ENCODE measurements at places on chromosomes 4 and X. TPM values are rescaled to one million over a fixed set of nuclear protein-coding genes. Genes with fewer than 3 reads are reported as not detected.

GRCh38 chr4:46874811-46875210 lies 34.2 kb downstream of the COX7B2 start:
- DNase-seq: no peak

The SOX3 gene
- not detected for total RNA-seq

DNA sequence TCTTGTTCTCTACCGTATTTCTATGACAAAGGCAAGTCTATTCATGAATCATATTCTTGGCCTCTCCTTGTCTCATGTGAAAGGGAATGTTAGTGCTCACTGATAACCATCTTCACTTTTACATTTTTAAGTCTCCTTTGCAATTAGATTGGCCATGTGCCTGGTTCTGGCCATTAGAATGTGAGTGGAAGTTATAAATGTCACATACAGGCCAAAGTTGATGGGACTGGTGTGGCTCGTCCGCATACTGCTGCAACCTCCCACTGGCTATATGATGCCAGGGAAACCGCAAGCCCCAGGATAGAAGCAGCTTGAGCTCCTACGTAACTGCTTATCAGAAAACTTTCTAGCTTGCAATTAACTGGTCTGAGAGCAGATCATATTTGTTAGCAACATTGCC lies 86.1 kb downstream of the MAGEC1 start:
- no peak for DNase-seq

DNA sequence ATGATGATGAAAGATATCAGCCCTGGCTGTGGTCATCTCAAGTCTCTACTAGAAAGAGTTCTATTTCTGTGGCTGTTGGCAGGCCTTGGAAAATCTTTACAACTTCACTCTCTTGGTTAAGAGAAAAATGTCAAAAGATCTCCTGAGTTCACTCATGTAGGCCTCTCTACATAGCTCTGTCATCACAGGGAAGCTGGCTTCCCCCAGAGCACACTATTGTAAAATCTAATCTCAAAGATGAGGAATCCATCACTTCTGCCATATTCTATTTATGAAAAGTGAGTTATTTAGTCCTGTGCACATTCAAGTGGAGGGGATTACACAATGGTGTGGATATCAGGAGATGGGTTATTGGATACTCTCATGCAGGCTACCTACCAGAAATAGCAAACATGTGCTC lies 388.4 kb upstream of the HS3ST1 start:
- DNase-seq: no peak

- DNase-seq: no peak
These were observed 92.6 kb downstream of the SHROOM3 start for GRCh38 chr4:76527666-76528065.

GRCh38 chrX:76454456-76454927 lies 27.0 kb downstream of the MAGEE1 start:
- peak; percentile 18 for DNase-seq

The RIBC1 gene
- 1.6 TPM for total RNA-seq

DNA sequence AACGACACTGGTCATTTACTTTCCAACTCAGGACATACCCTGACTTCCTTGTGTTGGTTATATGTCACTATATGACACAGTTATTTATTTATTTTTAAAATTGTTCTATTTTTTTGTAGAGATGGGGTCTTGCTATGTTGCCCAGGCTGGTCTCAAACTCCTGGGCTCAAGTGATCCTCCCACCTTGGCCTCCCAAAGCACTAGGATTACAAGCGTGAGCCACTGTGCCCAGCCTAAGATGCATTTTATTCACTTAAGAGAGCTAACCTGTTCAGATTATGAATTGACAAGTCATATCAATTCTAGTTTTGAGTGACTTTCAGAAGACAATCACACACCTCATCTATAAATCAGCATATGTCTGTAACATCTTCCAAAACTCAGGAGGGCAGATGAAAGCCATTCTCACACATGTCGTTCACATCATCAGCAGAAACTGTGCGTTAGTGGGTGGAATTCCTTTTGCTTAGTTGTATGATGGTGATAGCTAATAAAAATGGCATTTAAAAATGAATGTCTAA lies 9.4 kb upstream of the RHOH start:
- DNase-seq: no peak

GRCh38 chrX:39840133-39840532 lies 257.6 kb downstream of the BCOR start:
- no peak for DNase-seq

The ATP11C gene
- 11.0 TPM for total RNA-seq

DNA sequence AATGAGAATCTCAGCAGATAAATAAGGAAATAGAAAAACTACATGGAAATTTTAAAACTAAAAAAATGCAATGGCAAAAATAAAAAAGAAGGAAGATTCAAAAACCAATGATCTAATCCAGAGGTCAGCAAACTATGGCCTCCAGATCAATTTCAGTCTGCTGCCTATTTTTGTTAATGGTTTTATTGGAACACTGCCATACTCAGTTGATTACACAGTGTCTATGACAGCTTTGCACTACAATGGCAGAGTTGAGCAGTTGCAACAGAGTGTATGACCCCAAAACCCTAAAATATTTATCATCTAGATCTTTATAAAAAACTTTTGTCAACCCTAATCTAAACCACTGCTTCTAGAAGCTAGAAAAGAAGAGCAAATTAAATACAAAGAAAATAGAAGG lies 170.3 kb downstream of the RAB28 start:
- DNase-seq: no peak

GRCh38 chr4:1855333-1856070 lies 454 bp downstream of the LETM1 start:
- DNase-seq: no peak

The GCNA gene
- total RNA-seq: 2.4 TPM

The MED28 gene
- 4.3 TPM for total RNA-seq

- DNase-seq: peak; percentile 63
These were observed at the start of gene PRPS2 for GRCh38 chrX:12791257-12792228. TSS of gene PRPS2 (plus strand) at chrX:12791412. CDS start at chrX:12791498, 86 bp downstream.

- DNase-seq: peak; percentile 34
These were observed 829 bp downstream of the ELOVL6 start for GRCh38 chr4:110197529-110198042.

The CLIC2 gene
- total RNA-seq: 14.6 TPM

GRCh38 chr4:7326306-7326692 lies 108.4 kb downstream of the PSAPL1 start:
- no peak for DNase-seq

The NDUFA1 gene
- total RNA-seq: 71.4 TPM

DNA sequence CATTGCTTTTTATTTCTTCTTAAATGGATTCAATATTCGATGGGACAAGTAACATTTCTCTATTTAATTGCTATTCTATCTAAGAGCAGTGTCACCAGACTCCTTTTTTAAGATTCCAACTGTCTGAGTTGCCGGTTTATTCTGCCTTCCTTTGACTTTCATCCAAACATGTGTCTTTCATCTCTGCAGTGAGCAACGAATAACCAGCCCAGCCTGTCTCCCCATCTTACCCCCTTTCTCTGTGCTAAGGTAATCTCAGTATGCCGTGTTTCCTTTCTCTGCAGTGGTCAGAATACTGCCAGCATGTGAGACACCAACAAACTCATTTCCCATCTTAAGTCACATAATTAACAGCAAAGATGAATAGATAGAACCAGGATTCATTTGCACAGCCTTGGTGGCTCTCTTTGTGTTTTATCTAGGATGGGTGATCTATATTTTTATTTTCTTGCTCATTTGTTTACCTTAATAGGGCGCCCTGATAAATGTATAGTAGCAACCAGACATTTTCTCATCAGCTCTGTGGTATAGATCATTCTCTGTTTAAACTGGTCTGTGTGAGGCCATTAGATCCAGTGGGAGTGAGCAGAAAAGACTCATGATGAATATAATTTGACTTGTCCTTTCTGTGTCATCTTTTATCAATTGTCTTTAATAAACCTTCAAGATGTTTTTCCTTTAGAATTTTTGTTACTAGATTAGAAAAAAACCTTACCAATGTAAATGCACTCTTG lies 394.8 kb upstream of the IGFBP7 start:
- no peak for DNase-seq

The TLR6 gene
- total RNA-seq: 4.0 TPM

DNA sequence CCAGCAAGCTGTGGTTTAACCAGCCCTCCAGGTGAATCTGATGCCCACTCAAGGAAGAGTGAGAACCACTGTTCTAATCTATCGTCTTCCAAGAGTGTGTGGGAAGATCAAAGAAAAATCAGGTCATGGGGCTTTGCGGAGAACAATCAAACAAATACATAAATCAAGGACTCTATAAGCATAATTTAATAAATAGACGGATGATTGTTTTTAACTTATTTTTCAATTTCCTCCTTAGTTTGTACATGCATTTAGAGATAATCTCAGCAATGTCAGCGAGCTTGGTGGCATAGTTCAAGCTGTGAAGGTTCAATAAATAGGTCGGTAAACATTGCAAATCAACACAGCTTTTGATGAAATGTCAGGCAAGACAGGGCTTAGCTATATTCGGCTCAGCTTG lies 84.9 kb downstream of the DMD start:
- no peak for DNase-seq

- no peak for DNase-seq
These were observed 1.6 kb downstream of the UGT2A3 start for GRCh38 chr4:68950033-68950432.

DNA sequence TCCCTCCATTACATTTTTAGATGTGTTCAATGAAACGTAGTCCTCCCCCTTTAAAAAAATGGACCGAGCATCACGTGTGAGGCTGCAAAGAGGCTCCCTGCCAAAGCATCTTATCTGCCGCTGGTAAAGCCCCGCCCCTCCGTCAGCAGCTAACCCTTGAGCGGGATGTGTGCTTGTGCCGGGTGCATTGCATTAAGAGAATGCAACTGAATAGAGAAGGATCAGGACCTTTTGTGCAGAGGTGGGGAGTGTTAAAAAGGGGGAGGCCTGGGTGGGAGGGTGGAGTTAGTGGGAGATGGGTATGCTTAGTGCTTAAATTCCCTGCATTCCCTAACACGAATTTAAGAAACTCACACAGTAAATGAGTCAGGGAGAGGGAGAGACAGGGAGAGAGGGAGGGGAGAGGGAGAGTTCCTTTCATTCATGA lies 66.0 kb downstream of the TBL1X start:
- DNase-seq: peak; percentile 91

DNA sequence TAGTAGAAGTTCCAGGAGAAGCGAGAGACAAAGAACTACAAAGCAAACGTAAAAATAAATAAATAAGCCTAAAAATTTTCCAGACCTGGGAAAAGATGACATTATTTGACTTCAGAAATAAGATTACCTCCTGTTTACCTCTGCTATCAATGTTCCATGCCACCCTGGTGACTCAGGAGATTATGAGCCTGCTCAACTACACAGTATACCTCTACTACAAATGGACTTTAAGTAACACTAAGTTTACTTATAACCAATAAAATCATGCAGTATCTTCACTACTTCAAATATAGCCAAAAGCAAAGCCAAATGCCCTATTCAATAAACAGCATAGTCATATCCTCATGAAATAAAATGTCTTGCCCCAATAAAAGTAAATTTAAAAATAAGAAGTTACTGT lies 105.4 kb downstream of the CYLC1 start:
- no peak for DNase-seq

The PAGE2B gene
- 0.78 TPM for total RNA-seq

GRCh38 chrX:133527415-133527814 lies 112.1 kb upstream of the GPC4 start:
- no peak for DNase-seq

GRCh38 chr4:97662133-97662532 lies 481.1 kb downstream of the STPG2 start:
- DNase-seq: no peak

The IL1RAPL1 gene
- 4.3 TPM for total RNA-seq

GRCh38 chr4:162268911-162269310 lies 105.1 kb upstream of the FSTL5 start:
- DNase-seq: no peak
